Psoas muscle (tissue), 8 donors: ENCODE measurements at places on chromosomes 13 and 19. TPM values are rescaled to one million over a fixed set of nuclear protein-coding genes. Genes with fewer than 3 reads are reported as not detected.

- no peak for DNase-seq
These were observed 326.1 kb upstream of the TSHZ3 start for GRCh38 chr19:31675193-31675913.

DNA sequence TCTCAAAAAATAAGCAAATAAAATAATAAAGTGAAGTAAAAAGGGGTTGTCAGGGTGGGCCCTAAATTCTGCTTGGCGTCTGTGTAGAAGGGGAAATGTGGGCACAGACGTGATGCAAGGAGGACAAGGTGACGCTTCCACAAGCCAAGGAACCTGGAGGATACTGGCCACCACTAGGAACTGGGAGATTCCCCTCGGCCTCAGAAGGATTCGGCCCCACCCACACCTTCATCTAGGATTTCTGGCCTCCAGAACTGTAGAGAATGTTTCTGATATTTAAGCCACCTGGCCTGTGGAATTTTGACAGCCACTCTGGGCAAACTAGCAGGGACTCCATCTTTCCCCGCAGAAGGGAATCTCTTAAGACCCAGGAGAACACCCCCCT is 1.1 kb downstream of the PLEKHJ1 start:
- no peak for DNase-seq

GRCh38 chr13:80477661-80478443 is 136.9 kb upstream of the SPRY2 start:
- no peak for DNase-seq

GRCh38 chr13:65095161-65096082 is 2134.7 kb downstream of the PCDH9 start:
- no peak for DNase-seq

DNA sequence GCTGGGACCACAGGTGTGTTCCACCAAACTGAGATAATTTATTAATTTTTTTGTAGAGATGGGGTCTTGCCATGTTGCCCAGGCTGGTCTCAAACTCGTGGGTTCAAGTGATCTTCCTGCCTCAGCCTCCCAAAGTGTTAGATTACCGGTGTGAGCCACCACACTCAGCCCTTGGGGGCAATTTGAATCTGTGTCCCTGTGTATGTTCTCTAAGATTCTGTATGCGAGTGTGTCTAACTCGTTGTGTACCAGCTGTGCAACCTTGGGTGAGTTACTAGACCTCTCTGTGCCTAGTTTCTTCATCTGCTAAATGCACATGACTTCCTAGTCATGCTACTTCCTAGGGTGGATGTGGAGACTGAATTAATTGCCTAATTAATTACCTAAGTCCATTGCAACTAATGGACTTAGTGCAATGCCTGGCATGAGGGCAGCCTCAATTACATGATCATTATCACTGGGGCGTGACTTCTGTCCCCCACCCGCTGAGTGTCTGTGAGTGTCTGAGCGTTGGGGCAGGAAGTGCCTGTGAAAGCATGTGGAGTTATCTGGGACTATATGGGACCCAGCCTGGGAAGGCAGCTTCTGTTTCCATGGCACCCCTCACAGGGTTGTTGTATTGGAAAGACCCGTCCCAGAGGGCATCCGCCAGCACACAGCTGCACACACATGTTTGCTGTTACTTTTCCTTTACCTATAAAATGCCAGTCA is 1.8 kb upstream of the NCCRP1 start:
- no peak for DNase-seq

The GPR12 gene
- polyA plus RNA-seq, result 0.01 TPM

The MEDAG gene
- polyA plus RNA-seq, result 5.3 TPM
